NCI-H446 (cell line): ENCODE measurements at places on chromosomes 7 and 10.
A peak's percentile ranks its signal among the peaks of the same experiment; 100 is the strongest.

GRCh38 chr10:103667356-103667755 is 173.9 kb downstream of the NEURL1 start:
- no peak for DNase-seq

GRCh38 chr10:86105181-86105580 is 261.4 kb downstream of the GRID1 start:
- DNase-seq = no peak

DNA sequence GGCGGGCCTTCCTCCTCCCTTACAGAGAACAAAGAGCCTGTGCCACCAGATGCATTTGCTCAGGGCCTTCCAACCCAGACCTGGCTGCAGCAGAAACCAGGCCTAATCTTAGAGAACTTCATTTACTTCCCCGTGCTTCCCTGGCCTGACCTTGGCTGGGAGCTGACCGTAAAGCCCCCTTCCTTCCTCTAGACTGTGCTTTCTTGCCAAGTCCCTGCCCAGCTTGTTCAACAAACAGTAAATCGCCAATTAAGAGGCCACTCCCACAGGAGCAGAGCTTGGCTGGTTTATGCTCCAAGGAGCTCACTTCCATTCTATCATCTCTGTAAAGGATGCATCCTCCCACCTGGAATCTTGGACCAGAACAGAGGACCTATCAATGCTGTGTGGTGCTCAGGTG is 110.9 kb downstream of the COL13A1 start:
- DNase-seq = peak; percentile 18

GRCh38 chr7:127047521-127047920 is 205.2 kb downstream of the GRM8 start:
- no peak for DNase-seq

DNA sequence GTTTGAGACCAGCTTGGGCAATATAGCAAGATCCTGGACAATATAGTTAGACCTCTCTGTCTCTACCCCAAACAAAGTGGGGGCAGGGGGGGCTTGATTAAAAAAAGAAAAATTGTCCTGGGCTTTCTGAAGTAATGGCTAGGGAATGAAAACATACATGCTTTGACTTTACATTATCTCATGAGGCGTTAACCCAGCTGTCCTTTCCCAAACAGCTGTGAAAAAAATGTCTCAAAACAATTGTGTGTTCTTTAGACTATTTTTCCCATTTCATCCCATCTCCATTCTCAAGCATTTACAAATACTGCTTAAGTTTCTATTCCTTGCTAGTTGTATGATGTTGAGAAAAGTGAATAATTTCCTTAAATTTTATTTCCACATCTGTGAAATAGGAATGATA is 27.0 kb upstream of the CDK13 start:
- no peak for DNase-seq

- no peak for DNase-seq
Measured at GRCh38 chr7:33996899-33997298, 91.6 kb downstream of the BMPER start.

DNA sequence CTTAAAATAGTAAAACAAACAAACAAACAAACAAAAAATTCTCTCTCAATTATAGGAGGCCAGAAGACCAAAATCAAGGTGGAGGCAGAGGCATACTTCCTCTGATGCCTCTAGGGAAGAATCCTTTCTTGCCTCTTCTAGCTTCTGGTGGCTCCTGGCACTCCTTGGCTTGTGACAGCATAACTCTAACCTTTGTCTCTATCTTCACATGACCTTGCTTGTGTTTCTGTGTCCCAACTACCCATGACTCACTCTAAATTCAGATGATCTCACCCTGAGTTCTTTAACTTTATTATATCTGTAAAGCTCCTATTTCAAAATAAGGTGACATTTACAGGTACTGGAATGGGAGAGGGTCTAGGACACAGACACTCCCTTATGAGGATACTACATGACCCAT is 88.3 kb upstream of the ANTXRL start:
- DNase-seq = no peak

DNA sequence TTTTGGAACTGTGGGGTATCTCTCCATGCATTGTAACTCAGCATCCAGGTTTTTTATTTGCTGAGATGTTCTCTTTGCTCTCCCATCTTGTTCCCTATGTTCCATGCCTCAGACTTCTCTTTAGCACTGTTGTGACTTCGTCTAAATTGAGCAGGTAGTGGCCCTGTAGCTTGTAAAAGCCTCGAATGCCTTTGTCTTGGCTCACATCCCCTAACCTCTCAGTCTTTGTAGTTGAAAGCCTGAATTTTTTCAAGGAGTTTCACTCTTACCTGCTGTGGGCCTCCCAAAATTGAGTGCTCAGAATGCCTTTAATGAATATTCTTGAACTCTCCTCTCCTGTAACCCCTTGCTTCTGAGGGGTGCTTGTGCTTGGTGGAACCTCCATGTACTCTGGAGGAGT is 1137.3 kb downstream of the REEP3 start:
- DNase-seq = no peak

DNA sequence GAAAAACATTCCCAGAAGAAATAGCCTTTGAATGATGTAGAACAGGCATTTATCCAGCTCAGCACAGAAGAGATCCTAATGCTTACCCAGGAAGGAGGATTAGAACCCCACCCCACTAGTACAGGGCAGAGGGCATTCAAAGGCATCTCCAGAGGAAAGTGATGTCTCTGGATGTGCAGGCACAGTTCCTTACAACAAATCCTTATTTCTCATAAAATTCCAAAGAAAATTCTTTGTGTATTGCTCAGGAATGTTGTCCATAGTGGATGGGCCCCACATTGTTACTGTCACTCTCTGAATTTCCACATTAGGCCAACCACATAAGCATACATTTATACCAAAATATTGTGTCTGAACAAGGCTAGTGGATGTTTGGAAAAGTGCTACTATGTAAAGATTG is 243.0 kb downstream of the ADRA2A start:
- no peak for DNase-seq

GRCh38 chr10:34637418-34637911 is 177.6 kb downstream of the PARD3 start:
- peak; percentile 23 for DNase-seq

- DNase-seq = no peak
Measured at GRCh38 chr10:124219062-124219461, 125.7 kb upstream of the CHST15 start.

DNA sequence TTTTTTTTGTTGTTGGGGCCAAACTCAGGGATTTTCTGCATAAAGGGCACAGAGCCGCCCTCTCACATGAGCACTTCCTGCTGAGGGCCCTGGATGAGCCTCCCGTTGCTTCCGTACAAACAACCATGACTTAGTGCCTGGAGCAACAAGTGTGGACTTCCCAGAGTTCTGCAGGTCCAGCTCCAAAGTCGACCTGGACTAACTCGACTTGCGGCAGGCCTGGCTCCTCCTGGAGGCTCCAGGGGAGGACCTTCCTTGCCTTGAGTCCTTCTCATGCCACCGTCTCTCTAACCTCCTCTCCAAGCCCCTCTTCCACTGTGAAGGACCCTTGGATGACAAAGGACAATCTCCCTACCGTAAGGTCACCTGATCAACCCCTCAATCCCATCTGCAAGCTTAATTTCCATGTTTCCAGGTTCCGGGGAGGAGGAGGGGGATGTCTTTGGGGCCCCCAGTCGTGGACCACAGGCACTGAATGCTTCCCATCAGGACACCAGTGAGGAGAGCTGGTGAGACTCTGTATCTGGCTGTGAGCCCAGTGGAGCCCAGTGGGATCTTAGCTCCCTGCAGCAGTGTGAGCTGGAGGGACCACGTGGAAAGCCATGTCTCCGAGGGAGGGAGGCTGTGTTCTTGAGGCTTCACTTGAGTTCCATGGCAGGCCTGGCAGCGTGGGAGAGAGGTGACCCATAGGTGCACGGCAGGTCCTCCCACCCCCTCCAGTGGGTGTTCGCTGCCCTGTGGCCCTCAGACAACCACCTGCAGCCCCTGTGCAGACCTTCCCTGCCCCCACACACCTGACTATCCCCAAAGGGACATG is 199.5 kb upstream of the PPP2R2D start:
- no peak for DNase-seq

DNA sequence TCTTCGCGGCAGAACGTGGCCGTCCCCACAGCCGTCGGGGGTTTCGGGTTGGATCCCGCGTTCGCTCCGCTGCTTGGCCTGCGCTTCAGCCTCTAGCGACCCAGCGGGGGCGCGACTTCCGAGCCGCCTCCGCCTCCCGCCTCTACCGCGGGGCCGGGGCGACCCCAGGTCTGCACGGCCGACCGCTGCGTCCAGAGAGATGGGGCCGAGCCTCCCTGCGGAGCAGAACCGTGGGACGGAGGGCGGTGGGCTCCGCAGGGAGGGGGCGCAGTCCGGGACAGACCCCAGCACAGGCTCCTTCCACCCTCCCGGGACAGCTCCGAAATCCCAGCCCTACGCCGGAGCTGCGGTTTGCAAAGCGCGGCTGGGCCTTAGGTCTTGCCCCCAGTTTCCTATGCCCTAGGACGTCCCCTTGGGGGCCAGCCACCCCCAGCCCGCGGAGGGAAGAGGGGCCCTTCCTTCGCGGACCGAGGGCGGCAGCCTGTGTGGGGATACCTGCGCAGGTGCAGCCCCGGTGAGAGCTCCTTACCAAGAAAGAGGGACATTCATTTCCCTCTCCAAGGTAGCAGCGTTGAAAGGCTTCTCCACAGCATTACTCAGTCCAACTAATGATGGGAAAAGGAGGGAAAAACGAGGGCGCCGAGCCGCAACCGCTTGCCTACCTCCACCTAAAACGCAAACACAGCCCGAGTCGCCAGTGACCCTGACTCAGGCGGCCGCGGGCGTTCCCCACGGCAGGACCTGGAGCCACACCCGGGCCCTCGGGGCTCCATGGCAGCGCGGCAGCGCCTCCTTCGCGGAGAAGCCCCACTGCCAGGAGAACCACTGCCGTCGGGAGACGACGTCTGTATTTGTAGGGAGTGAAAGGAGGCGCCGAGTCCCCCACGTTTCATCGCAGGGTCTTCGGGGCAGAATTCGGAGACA is 115.7 kb downstream of the BMS1 start:
- DNase-seq = no peak

- no peak for DNase-seq
Measured at GRCh38 chr10:124646483-124647352, 97.5 kb downstream of the FAM53B start.

- no peak for DNase-seq
Measured at GRCh38 chr10:124560377-124561105, 98.9 kb downstream of the LHPP start.

DNA sequence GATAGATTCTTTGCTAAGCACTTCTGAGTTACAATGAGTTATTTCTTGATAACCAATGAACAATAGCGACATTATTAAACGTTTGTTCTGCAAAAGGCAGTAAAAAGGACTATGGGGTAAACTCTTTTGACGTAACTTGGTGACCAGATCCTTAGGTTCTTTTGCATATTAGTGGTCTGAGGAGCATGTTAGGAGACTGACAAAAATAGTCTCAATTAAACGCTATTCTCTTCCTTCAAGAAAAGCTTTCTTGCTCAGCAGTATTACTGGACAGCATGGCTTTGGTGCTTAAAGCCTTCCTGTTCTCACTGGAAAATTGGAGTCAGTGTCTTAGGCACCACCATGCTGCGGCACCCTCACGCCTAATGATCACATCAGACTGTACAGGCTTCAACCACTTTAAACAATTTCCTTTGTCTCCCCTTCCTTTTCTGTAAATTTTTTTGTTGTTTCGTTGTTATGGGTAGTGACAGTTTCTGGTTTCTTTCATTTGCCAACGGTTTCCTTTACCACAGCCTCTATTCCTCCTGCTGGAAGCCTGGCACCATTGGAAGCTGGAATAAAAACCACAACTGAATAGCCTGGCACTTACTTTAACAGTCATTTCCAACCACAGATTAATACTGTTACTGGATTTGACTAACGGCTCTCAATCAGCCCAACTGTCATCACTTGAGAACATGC is 49.2 kb upstream of the FAM133B start:
- no peak for DNase-seq

DNA sequence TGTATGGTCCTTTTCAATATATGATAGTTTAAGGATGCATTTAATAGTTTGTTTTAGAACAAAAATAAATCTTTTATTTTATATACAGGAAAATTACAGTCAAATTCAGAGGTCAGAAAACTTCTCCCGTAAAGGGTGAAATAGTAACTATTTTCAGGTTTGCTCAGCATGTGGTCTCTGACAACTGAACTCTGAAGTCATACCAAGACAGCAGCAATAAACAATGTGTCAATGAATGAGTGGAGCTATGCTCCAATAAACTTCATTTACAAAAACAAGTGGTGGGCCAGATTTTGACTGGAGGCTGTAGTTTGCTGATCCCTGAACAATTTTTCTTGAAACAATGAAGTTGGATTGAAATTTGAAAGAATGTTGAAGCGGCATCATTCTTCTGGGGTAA is 123.6 kb downstream of the ZNF248 start:
- DNase-seq = no peak

DNA sequence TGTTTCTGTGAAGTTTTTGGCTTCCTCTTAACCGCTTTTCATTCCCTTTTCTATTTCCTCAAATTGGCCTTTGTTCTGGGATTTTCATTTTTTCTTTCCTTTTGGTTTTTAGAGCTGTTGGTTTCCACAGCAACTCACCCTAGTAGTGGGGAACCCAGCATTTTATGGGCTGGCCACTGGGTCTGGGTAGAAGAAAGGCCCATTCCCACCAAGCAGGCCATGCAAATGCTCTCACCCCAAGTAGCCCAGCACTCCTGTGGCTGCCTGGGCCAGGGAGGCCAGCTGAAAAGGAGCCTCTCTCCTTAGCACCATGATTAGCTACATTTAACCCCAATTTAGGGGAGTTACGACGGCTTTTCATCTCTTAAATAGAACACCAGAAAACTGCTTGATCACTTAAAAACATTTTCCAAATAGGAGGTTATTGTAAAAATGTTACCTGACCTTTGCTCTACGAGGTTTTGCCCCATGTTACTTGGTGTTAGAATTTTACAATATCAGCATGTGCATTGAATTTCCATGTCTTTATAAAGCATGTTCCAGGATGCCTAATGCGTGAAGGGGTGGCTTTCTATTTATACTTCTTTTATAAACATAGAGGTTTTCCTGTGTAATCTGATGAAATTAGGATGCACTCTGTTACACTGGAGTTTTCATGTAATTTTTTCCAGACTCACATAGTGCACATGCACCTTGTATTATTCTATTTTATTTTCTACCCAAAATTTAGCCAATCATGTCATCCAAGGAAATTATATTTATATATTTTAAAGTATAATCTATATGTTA is 75.4 kb downstream of the FAM171A1 start:
- no peak for DNase-seq

- DNase-seq = no peak
Measured at GRCh38 chr7:3757059-3757458, 456.0 kb downstream of the SDK1 start.

- DNase-seq = no peak
Measured at GRCh38 chr7:27068259-27068658, 27.5 kb downstream of the HOXA1 start.
